ENCODE measurements at places on chromosomes 5 and 9.
A peak's percentile ranks its signal among the peaks of the same experiment; 100 is the strongest.

DNA sequence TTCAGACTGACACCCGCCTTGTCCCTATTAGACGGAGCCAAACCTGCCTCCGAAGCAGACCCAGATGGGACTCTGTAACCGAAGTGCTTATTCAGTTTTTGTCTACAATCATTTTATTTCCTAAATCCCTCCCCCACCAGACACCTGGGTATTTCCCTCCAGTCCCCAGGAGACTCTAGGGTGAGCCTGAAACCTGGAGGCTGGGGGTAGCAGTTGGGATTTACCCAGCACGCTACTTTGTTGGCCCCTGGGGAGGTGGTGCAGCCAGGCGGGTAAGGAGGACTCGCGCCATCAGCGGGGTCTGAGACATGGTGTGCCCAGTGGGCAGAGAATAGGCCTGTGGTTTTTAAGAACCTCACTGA lies 1.3 kb upstream of the LHX2 start:
- DNase-seq: no peak

DNA sequence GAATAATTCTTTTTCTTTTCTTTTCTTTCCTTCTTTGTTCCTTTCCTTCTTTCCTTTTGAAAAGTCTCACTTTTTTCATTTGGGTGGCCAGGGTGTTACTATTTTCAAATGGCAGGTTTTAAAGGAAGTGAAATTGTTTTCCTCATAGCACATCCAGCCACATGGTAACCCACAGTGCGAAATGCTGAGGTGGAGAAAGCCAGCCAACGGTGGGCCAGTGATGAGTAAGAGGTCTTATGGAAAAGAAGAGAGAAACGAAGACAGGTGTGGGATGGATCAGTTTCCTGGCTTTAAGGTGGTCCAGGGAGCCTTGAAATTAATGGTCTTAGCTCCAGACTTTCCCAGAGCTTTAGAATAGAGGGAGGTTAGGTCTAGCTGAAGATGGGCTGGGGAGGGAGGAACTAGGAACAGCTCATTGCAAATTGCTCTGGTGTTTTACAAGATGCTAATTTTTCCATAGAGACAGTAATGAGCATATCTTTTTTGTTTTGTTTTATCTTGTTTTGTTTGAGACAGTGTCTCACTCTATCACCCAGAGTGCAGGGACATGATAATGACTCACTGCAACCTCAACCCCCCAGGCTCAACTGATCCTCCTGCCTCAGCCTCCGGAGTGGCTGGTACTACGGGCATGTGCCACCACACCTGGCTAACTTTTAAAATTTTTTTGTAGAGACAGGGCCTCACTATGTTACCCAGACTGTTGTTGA lies 17.8 kb downstream of the ITK start:
- DNase-seq: peak; percentile 57

GRCh38 chr9:76655121-76655541 lies 109.1 kb upstream of the PCA3 start:
- DNase-seq: no peak

DNA sequence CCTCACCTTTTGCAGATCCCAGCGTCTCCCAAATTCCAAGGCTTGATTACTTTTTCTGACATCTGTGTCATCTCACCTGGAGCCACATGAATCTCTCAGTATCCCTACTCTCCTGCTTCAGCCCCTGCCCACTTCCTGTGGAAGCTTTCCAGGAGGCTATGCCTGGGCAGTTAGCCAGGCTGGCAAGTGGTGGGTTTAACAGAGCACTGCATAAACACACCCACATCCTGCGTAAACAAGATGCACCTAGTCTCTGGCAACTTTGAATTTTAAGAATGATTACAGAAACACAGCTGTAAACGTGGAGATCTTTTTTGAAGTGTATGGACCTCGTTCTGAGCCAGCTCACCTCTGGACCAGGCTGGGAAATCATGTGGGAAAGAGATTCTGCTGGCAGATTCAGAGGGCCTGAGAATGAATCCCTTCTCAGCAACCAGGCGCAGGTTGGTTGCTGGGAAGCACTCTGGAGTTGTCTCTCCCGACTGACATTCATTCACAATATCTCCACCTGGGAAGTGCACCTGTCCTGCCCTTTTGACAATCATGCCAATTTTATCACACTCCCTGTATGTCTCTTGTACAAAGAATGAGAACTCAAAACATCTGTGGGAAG lies 55.7 kb upstream of the FANCC start:
- DNase-seq: no peak

GRCh38 chr9:35859990-35860339 lies 10.2 kb downstream of the OR13J1 start:
- no peak for DNase-seq

GRCh38 chr9:125511789-125512660 lies 195.0 kb downstream of the MAPKAP1 start:
- no peak for DNase-seq

- no peak for DNase-seq
Observed at GRCh38 chr5:68041293-68041692, 174.3 kb upstream of the PIK3R1 start.

DNA sequence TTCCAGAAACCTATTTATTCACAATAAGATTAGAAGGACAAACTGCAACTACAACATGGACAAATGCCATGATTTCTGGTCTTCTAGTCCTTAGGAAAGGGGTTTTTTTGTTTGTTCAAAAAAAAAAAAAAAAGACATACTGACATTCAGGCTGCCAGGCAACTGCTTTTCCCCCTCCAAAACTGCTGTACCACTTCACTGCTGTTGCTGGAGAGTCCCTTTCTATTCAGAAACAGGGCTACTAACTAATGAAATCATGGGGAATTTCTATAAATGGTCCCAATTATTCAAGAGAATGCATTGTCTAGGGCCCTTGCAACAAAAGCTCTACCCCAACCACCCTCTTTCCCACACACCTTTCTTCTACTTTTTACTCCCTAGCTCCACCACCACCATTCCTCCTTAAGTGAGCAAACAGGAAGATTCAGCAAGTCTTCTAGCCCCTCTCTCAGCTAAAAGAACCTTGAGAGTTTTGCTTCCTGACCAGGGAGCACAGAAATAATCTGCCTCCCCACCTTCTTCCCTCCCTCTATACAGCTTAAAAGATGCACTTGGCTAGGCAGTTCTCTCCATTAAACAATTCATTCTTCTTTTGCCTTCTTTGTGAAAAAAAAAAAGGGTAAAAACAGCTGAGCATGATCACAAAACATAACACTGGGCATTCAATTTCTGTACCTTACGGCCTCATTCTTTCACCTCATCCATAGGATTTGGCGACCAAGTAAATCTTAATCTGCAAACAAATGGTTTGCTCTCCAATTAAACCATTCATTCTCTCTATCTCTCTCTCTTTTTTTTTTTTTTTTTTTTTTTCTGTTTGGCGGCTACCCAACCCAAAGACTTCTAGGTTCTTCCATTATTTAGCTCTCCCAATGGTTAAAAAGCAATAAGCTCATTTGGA lies 13.8 kb downstream of the ZNF608 start:
- DNase-seq: no peak
